Naive thymus-derived CD8-positive, alpha-beta T cell (primary cell): ENCODE measurements at places on chromosomes 6 and 20.

DNA sequence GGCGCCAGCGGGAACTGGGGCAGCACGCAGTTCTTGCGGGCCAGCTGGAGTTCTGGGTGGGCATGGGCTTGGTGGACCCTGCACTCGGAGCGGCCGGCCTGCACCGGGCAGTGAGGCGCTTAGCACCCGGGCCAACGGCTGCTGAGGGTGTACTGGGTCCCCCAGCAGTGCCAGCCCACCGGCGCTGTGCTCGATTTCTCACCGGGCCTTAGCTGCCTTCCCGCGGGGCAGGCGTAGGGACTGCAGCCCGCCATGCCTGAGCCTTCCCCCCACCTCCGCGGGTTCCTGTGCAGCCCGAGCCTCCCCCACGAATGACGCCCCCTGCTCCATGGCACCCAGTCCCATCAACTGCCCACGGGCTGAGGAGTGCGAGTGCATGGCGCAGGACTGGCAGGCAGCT lies 168.8 kb downstream of the CD24 start:
- DNase-seq = no peak

DNA sequence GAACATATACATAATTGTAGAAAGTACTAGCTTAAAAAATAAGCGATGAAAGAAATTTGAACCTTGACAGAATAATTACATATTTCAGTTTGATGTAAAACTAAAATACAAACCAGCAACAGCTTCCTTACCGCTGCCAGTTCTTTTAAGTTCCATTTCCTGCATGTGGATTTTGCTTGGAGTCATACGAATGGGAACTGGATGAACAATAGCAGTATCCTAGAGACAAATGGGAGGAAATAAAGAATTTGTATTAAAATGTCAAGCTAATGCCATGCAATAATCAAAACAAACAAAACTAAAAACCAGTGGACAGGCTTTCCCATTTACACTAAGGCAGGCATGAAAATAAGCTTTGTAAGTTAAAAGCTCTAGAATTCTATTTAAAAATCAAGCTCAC lies 67.1 kb downstream of the REPS1 start:
- no peak for DNase-seq

GRCh38 chr6:169669889-169670288 lies 31.9 kb downstream of the WDR27 start:
- DNase-seq = no peak

DNA sequence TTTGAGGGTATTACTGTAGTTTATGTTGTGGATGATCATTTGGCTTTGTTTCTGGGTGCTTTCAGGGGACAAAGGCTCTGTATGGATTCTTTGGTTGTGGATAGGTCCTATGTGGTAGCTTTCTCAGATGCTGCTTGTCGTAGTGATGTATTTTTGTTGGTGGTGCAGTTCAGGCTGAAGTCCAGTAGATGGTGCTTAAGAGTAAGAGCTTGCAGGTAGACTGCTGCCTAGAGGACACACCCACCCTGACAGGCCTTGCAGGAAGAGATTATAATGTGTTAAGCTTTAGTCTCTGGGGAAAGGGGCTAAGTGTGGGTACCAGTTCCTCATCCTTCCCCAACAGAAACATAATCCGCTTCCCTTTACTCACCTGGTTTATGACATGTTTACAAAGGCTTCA lies 62.6 kb upstream of the ADGRB3 start:
- DNase-seq = no peak

- DNase-seq = no peak
Observed at GRCh38 chr20:59631751-59632540, 27.6 kb downstream of the PHACTR3 start.

DNA sequence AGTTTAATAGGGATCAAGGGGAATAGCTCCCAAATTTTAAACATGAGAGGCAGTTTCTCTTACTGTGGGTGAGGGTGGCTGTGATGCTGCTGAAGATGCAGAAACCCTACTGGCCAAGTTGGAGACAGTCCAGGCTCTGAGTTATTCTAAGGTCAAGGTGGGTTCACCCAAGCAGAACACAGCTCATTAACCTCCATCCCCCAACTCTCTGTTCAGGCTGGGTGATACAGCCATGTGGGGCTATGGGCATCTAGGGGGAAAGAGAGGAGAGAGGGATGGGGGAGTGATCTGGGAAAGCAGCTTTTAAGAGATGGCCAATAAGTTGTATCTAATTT lies 18.9 kb upstream of the TRAM2 start:
- no peak for DNase-seq

DNA sequence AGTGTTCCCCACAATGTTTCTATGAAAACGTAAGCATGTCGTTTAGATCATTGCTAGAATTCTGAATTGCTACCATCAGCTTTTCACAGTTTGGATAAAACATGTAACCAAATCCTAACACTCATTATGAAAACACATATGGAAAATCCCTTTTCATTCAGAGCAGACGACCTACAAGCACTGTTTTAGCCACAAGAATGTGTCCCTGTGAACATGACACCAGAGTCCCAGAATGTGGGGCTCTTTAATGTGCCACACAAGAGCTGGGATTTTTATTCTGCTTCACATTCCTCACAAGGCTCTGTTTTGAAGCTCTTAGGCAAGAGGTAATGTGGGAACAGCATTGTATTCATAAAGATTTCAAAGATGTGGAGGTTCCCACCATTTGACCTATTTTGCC lies 141.1 kb upstream of the CITED2 start:
- DNase-seq = no peak

- DNase-seq = no peak
Observed at GRCh38 chr6:36666287-36666686, 12.2 kb upstream of the CDKN1A start.

- DNase-seq = no peak
Observed at GRCh38 chr6:157679605-157680580, 143.2 kb upstream of the SNX9 start.

- no peak for DNase-seq
Observed at GRCh38 chr6:135493218-135493961, 4.2 kb downstream of the AHI1 start.

DNA sequence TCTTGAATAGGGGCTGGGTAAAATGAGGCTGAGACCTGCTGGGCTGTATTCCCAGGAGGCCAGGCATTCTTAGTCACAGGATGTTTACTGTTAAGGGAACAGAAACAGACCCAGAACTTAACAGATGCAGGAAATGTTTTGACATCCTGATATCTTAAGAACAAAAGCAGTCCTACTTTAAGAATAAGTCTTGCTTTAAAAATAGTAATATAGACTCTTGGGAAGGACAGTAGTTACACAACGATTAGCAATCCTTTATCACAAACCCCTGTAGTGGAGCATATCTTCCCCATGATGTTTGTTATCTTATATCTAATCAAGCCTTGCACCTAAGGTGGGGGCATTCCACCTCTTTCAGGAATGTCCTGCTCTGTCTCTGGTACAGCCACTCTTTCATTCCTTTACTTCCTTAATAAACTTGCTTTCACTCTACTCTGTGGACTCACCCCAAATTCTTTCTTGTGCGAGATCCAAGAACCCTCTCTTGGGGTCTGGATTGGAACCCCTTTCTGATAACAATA lies 493.7 kb upstream of the SULF2 start:
- DNase-seq = no peak

DNA sequence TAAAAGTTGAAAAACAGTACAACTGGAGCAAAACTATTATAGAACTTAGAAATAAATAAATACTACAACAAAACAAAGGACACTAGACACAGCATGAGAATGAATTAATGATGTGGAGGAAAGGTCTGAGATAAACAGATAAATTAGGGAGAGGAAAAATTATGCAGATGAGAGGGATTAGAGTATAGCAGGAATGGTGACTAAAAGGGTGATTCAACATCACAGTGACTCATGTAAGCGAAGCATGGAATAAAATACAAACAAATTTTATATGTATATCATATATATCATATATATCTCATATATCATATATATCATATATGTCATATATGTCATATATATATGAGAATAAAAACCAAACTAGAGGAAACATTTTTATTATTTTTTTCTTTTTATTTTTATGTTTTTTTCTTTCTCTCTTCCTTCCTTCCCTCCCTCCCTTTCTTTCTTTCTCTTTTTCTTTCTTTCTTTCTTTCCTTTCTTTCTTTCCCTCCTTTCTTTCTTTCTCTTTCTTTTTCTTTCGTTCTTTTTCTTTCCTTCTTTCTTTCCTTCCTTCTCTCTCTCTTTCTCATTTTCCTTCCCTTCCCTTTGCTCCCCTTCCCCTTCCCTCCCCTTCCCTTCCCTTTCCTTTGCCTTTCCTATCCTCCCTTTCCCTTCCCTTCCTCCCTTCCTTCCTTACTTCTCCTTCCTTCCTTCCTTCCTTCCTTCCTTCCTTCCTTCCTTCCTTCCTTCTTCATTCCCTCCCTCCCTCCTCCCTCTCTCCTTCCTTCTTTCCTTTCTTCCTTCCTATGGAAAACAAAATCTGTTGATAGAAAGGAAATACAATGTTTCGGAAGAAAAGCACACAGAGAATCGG lies 1014.6 kb downstream of the GRIK2 start:
- no peak for DNase-seq

GRCh38 chr20:33812908-33813462 lies 1.8 kb downstream of the CHMP4B start:
- no peak for DNase-seq

- DNase-seq = no peak
Observed at GRCh38 chr20:57293995-57294394, 27.6 kb upstream of the BMP7 start.

GRCh38 chr6:122548281-122548680 lies 61.9 kb upstream of the PKIB start:
- DNase-seq = no peak

DNA sequence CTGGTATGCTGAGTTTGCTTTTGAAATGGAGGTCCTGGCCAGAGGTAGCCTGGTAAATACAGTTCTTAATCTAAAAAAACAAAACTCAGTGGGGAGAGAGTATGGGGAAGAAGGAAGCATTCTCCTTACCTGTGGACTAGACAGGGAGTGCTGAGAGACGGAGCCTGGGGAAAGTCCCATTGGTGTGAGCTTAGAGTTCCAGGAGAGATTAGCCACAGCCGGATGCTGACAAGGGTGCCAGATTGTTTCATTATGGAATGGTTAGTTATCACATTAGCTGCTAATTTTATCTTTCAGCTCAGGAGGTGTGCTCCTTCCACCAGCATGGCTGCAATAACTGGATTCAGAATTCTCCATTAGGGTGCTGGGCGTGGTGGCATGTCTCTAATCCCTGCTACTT lies 75.9 kb downstream of the RREB1 start:
- DNase-seq = no peak

GRCh38 chr20:53216856-53217576 lies 244.9 kb downstream of the TSHZ2 start:
- DNase-seq = peak; percentile 88

- DNase-seq = no peak
Observed at GRCh38 chr6:77883851-77884250, 231.0 kb downstream of the MEI4 start.

GRCh38 chr6:42279144-42279781 lies 61.6 kb upstream of the MRPS10 start:
- DNase-seq = peak; percentile 43

DNA sequence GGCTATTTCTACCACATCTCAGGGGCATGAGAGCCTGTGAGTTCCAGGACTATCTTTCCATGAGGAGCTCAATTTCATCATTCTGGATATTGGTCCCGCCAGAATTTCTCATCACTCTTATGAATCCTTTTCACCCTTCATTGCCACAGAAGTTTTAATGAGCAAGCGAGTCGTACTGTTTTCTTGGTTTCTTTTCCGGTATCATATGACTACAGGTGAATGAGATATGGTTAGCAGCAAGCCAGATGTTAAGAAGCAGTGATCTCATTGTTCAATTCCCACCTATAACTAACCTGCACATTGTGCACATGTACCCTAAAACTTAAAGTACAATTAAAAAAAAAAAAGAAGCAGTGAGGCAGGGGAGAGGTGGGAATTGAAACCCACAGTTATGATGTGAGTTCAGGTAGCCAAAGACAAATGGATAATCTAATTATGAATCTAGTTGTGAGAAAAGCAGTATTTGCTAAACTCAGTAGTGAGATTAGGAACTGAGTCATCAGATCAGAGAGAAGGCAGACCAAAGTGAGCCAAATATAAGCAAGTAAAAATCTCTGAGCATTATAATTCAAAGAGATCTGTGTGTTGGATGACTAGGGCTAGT lies 78.0 kb upstream of the ELOVL5 start:
- DNase-seq = no peak

GRCh38 chr20:62524505-62524911 lies 48.7 kb upstream of the GATA5 start:
- no peak for DNase-seq

DNA sequence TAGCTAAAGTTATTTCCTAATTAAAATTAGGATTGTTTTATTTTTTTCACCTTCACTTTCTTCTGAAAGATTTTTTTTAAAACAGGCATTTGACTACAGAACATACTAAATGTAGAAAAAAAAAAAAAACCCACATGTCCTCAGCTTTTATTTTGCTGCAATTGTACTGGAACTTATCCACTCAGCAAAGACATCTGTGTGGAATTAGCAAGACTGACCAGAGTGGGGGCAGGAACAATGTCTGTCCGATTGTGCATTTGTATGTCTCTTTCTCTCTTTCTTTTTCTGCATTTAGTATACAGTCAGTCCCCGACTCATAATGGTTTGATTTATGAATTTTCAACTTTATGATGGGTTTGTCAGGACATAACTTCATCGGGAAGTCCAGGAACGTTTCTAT lies 77.3 kb downstream of the CHD6 start:
- DNase-seq = no peak

GRCh38 chr6:42781796-42782688 lies at the start of gene BICRAL:
TSS of gene BICRAL (plus strand) at chr6:42782052. CDS start at chr6:42822023, 39,971 bp downstream.
- DNase-seq = peak; percentile 79

- peak; percentile 36 for DNase-seq
Observed at GRCh38 chr6:2971420-2972218, at the start of gene SERPINB6. TSS of gene SERPINB6 (minus strand) at chr6:2971567. CDS start at chr6:2959332, 12,235 bp downstream.
